ENCODE measurements at places on chromosomes 3 and 15.

- DNase-seq, result no peak
Measured at GRCh38 chr3:121992601-121993560, 29.2 kb downstream of the ILDR1 start.

GRCh38 chr15:40731034-40731433, 24.0 kb downstream of the RMDN3 start:
- no peak for DNase-seq

DNA sequence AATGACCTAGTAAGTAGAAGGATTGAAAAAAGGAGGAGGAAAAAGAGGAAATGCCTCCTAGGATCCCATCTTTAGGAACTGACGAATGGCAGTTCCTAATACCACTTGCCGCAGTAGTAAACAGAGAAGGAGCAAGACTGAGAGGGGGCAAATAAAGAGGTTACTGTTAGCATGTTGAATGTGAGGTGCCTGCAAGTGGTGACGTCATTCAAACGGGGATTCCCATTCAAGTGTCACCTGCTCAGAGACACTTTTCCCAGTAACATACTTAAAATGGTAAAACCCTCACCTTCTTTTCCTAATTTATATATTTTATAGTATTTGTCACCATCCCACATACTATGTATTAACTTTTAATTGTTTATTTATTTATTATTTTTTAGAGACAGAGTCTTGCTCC, 178.9 kb downstream of the IL5RA start:
- DNase-seq, result no peak

DNA sequence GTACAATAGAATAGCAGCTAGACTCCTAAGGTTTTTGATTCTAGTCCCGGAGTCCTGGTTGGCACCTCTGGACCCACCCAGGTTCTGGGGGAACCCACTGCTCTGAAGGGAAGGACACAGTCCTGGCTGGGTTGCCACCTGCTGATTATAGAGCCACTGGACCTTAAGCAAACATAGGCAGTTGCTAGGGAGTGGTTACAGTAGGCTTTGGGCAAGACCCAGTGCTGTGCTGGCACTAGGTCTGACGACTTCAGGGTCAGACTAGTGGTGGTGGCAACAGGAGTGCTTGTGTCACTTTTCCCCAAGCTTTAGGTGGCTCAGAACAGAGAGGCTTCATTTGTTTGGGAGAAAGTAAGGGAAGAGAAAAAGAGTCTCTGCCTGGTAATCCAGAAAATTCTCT, 109.8 kb upstream of the C3orf80 start:
- DNase-seq, result no peak

DNA sequence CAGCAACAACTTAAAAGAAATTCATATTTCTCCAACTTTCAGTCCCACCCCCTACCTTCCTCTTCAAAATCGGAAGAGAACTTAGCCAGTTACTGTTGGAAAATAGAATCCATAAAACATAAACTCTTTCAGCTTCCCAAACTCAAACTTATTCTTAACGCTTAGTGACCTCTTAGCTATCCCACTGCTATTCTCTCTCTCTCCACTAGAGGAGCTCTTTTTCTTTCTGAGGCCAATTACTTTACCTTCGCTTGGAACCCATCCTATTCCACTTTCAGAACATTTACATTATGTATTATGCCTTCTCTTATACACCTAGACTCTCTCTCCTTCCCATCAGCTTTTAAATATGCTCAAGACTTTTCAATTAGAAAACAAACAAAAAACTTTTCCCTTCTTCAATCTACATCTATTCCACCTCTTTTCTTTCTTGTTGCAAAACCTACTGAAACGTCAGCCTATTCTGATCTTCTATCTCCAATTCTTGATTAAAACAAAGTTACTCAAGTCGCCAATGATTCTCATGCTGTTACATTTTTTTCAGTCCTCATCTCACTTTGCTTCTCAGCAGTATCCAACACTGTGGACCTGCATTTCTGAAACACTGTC, 13.4 kb upstream of the GHSR start:
- DNase-seq, result no peak

- no peak for DNase-seq
Measured at GRCh38 chr3:99845331-99845730, 27.7 kb downstream of the CMSS1 start.
